ENCODE measurements at places on chromosomes 7 and 10.
A peak's percentile ranks its signal among the peaks of the same experiment; 100 is the strongest.

DNA sequence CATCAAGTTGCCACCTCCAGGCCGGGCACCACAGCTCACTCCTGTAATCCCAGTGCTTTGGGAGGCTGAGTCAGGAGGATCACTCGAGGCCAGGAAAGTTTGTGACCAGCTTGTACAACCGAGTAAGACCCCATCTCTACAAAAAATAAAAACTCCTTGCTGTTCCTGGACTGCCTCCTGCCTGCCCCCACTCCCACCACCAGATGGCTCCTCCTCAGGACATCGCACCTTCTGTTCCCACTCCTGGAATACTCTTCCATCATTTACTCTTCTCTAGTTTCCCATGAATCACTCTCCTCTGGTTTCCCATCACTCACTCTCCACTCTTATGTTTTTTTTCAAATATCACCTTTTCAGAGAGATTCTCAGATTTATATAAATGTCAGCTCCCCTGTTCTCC, 540.7 kb downstream of the CALN1 start:
- DNase-seq, result no peak
- no peaks in the 10 kb centered on the region for H3K36me3 ChIP-seq
- peak overlapping the region; percentile 42 for H3K27ac ChIP-seq

GRCh38 chr10:21402606-21403083, 122.8 kb downstream of the SKIDA1 start:
- no peaks in the 10 kb centered on the region for H3K27me3 ChIP-seq
- no peaks in the 10 kb centered on the region for H3K36me3 ChIP-seq
- peaks cover 8% of the 10 kb centered on the region for H3K4me1 ChIP-seq
- no peak for DNase-seq
- no peak overlapping the region for H3K4me3 ChIP-seq
- H3K27ac ChIP-seq, result no peak overlapping the region

- peaks cover 37% of the 10 kb centered on the region for H3K27me3 ChIP-seq
- H3K4me3 ChIP-seq, result no peak overlapping the region
- H3K36me3 ChIP-seq, result no peaks in the 10 kb centered on the region
- no peak for DNase-seq
Measured at GRCh38 chr7:38169847-38170246, 8.2 kb upstream of the STARD3NL start.

GRCh38 chr10:118926441-118926840, 103.1 kb upstream of the NANOS1 start:
- H3K27me3 ChIP-seq, result peaks cover 5% of the 10 kb centered on the region
- no peak overlapping the region for H3K27ac ChIP-seq
- no peak overlapping the region for H3K4me3 ChIP-seq
- no peaks in the 10 kb centered on the region for H3K4me1 ChIP-seq
- H3K36me3 ChIP-seq, result no peaks in the 10 kb centered on the region

- peaks cover 83% of the 10 kb centered on the region for H3K36me3 ChIP-seq
- no peak overlapping the region for H3K4me3 ChIP-seq
- H3K4me1 ChIP-seq, result no peaks in the 10 kb centered on the region
- no peaks in the 10 kb centered on the region for H3K27me3 ChIP-seq
- DNase-seq, result no peak
Measured at GRCh38 chr7:157575777-157576176, 239.0 kb downstream of the DNAJB6 start.

- H3K27ac ChIP-seq, result no peak overlapping the region
- H3K4me1 ChIP-seq, result no peaks in the 10 kb centered on the region
- H3K27me3 ChIP-seq, result peaks cover 18% of the 10 kb centered on the region
- no peaks in the 10 kb centered on the region for H3K36me3 ChIP-seq
- no peak for DNase-seq
Measured at GRCh38 chr7:127251465-127252376, 1.0 kb downstream of the GRM8 start.

GRCh38 chr7:41039386-41039953, 663.4 kb downstream of the INHBA start:
- H3K4me1 ChIP-seq, result peaks cover 39% of the 10 kb centered on the region
- DNase-seq, result no peak
- no peak overlapping the region for H3K27ac ChIP-seq
- H3K36me3 ChIP-seq, result no peaks in the 10 kb centered on the region
- no peaks in the 10 kb centered on the region for H3K27me3 ChIP-seq

DNA sequence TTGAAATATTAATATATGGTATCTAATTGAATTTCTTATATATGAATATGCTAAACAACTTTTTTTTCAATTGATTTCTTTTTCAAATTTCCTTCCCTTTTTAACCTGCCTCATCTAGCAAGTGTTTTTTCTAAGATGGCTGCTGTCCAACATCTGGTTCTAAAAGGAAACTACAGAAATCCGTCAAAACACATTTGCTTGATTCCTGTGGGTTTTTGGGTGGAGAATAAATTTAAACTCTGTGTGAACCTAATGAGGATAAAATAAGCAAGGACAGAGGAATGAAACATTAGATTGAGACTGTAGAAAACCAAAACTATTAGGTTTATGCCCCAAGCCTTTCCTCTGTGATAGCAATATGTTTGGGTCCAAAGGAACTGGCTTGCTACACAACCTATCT, 75.5 kb upstream of the STARD3NL start:
- H3K36me3 ChIP-seq, result no peaks in the 10 kb centered on the region
- DNase-seq, result no peak
- peaks cover 8% of the 10 kb centered on the region for H3K27me3 ChIP-seq
- H3K4me1 ChIP-seq, result no peaks in the 10 kb centered on the region

GRCh38 chr10:1788401-1788800, 51.1 kb upstream of the ADARB2 start:
- H3K36me3 ChIP-seq, result no peaks in the 10 kb centered on the region
- no peak overlapping the region for H3K27ac ChIP-seq
- no peak for DNase-seq
- no peaks in the 10 kb centered on the region for H3K27me3 ChIP-seq
- no peaks in the 10 kb centered on the region for H3K4me1 ChIP-seq
- no peak overlapping the region for H3K4me3 ChIP-seq

DNA sequence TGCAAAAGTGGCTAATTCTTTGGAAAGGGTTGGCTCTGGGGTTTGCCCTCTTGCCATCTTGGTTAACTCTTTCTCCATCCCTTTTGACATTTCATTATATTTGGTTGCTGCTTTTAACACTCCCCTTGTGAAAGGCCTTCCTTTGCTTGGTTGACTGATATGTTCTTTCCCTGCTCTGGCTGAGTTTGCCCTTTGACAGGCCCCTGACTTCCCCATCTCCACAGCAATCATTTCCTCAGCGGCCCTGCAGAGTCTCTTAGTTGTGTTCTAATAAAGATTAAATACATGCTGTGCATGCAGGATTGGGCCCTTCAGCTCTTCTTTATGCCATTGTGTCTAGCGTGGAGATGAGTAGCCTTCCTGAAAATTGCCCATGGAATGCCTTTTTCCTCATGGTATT, 84.5 kb upstream of the CSTF2T start:
- DNase-seq, result no peak
- H3K4me1 ChIP-seq, result no peaks in the 10 kb centered on the region
- no peak overlapping the region for H3K4me3 ChIP-seq
- no peaks in the 10 kb centered on the region for H3K27me3 ChIP-seq
- H3K36me3 ChIP-seq, result no peaks in the 10 kb centered on the region

DNA sequence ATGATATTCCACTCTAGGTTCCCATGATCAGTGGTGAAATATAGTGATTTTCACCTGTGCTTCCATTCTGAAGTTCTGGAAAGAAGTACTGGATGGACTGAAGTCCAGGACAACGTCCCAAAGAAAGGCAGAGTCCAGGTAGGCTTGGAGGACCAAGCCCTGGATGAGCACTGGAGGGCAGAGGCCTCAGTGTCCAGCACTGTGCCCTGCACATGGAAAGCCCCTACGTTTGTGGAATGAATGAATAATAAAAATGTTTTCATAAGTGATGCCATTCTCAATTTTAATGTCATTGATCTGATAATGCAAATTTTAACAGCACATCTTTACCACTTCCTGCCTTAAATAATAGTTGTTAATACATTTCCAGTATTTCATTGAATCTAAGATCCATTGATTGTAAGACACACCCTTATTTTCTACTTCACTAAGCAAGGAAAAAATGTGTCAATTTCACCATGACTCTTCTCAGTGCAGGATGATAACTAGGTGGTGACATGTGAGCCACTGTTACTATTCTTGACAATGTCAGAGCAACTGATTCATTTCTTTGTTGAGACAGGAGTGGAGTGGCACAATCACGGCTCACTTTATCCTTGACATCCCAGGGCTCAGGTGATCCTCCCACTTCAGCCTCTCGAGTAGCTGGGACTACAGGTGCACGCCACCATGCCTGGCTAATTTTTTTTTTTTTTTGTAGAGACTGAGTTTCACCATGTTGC, 35.2 kb downstream of the ZNF783 start:
- H3K27me3 ChIP-seq, result no peaks in the 10 kb centered on the region
- no peaks in the 10 kb centered on the region for H3K36me3 ChIP-seq
- H3K4me1 ChIP-seq, result no peaks in the 10 kb centered on the region
- H3K4me3 ChIP-seq, result no peak overlapping the region

GRCh38 chr7:37448011-37448635, 541 bp downstream of the ELMO1 start:
- peaks cover 77% of the 10 kb centered on the region for H3K27me3 ChIP-seq
- H3K27ac ChIP-seq, result no peak overlapping the region
- H3K4me1 ChIP-seq, result peaks cover 28% of the 10 kb centered on the region

GRCh38 chr7:18508443-18509427, 13.2 kb downstream of the HDAC9 start:
- DNase-seq, result no peak
- no peak overlapping the region for H3K4me3 ChIP-seq
- no peaks in the 10 kb centered on the region for H3K27me3 ChIP-seq
- no peaks in the 10 kb centered on the region for H3K4me1 ChIP-seq
- H3K36me3 ChIP-seq, result no peaks in the 10 kb centered on the region

DNA sequence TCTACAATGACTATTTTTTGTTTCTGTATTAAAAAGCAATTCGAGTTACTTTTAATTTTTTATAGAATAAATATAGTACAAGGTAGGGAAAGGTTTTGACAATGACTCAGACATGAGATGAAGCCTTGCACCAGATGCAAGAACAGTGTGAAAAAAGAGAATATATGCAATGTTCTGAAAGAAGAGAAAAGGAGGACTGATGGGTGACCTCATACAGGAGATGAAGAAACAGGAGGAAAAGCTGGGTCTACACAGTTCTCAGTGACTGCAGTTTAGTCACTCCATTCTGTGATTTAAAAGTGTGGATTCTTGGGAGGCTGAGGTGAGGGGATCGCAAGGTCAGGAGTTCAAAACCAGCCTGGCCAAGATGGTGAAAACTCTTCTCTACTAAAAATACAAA, 38.3 kb upstream of the YAE1 start:
- no peak for DNase-seq
- peaks cover 23% of the 10 kb centered on the region for H3K4me1 ChIP-seq
- H3K4me3 ChIP-seq, result no peak overlapping the region
- no peaks in the 10 kb centered on the region for H3K36me3 ChIP-seq
- H3K27me3 ChIP-seq, result no peaks in the 10 kb centered on the region

DNA sequence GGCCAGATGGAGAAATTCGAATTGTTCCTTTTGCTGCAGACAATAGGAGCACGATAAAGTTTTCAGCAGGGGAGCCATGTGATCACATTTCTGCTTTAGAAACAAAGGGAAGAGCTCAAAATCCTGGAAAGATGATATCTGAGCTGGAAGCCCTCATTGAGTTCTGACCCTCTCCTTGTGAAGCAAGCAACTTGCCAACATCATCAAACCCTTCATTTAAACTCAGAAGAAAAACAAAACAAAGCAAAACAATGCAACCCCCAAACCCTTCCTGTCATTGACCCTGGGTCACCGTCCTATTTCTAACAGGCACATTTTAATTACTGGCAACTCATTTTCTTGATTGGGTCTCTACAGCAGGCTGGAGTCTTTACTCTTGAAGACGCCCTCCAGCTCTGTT, 198.3 kb upstream of the ZNF32 start:
- no peak overlapping the region for H3K4me3 ChIP-seq
- H3K27ac ChIP-seq, result peak overlapping the region; percentile 43
- H3K4me1 ChIP-seq, result peaks cover 17% of the 10 kb centered on the region
- H3K27me3 ChIP-seq, result no peaks in the 10 kb centered on the region

DNA sequence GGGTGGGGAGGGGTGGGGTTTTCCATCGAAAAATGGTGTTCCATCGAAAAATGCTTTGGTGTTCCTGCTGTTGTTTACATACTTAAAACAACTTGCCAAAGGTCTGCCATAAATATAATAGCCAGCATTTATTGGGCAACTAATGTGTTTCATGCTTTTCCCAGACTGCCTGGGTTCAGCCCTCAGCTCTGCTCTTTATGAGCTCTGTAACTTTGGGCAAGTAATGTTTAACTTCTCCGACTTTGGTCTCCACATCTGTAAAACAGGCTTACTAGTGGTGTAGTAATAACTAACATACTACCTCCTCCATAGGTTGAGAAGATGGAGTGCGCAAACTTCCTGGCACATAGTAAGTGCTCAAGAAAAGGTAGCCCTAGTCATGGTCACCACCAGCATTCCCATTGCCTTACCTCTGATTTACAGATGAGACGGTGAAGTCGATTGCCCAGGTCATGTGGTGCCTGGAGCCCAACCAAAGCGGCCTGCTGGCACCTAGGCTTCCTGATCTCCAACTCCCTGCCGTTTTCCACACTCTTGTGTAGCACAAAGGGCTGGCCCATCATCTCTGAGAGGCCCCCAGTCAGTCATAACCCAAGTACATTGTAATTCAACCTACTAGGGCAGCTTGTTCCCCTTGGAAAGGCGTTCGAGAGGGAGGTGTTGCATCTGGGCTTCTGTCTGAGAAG, 8.9 kb downstream of the ZMIZ1 start:
- H3K27ac ChIP-seq, result no peak overlapping the region
- no peaks in the 10 kb centered on the region for H3K36me3 ChIP-seq
- peaks cover 7% of the 10 kb centered on the region for H3K4me1 ChIP-seq
- no peaks in the 10 kb centered on the region for H3K27me3 ChIP-seq

DNA sequence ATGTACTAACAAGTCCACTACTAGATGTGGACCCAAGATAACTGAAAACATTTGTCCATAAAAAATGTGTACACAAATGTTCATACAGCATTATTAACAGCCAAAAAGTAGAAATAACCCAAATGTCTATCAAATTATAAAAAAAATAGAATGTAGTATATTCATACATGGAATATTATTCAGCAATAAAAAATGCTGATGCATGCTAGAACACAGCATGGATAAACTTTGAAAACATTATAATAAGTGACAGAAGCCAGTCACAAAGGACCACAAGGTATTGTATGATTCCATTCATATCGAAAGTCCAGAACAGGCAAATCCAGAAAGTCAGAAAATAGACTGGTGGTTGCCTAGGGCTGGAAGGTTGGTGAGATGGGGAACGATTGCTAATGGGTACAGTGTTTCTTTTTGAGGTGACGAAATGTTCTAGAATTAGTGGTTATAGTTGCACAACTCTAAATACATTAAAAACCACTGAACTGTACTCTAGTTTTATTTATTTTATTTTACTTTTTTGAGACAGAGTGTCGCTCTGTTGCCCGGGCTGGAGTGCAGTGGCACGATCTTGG, 43.3 kb upstream of the ANLN start:
- no peaks in the 10 kb centered on the region for H3K36me3 ChIP-seq
- no peaks in the 10 kb centered on the region for H3K4me1 ChIP-seq
- no peak overlapping the region for H3K4me3 ChIP-seq
- DNase-seq, result no peak

DNA sequence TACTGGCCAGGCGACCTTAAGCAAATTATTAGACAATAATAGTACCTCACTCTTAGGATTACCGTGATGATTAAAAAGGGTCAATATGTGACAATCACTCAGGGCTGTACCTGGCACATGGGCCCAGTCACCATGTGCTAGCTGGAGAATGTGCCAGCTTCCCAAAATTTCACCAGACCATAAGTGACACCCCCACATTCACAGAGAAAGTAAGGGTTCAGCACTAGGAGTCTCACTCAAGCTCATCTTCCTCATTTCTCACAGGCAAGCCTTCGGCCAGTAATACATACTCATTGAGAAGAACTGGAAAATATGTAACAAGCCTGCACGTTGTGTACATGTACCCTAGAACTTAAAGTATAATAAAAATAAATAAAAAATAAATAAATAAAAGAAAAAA, 22.4 kb upstream of the C10orf71 start:
- no peaks in the 10 kb centered on the region for H3K4me1 ChIP-seq
- H3K27ac ChIP-seq, result no peak overlapping the region
- H3K36me3 ChIP-seq, result no peaks in the 10 kb centered on the region
- H3K27me3 ChIP-seq, result no peaks in the 10 kb centered on the region
- no peak overlapping the region for H3K4me3 ChIP-seq
- no peak for DNase-seq

All from DND-41 (cell line).